ENCODE measurements at places on chromosomes 7 and 10.
A peak's percentile ranks its signal among the peaks of the same experiment; 100 is the strongest.

GRCh38 chr10:97178074-97178473, 7.7 kb downstream of the SLIT1 start:
- no peak for DNase-seq

GRCh38 chr10:71696628-71697326, 22.8 kb downstream of the C10orf105 start:
- DNase-seq: peak; percentile 42

- DNase-seq: no peak
These were observed 17.3 kb downstream of the SLC16A12 start for GRCh38 chr10:89518108-89518507.

GRCh38 chr10:84191106-84191505, 3.2 kb upstream of the CDHR1 start:
- no peak for DNase-seq

GRCh38 chr10:67520924-67521520, 175.0 kb downstream of the CTNNA3 start:
- DNase-seq: peak; percentile 70

DNA sequence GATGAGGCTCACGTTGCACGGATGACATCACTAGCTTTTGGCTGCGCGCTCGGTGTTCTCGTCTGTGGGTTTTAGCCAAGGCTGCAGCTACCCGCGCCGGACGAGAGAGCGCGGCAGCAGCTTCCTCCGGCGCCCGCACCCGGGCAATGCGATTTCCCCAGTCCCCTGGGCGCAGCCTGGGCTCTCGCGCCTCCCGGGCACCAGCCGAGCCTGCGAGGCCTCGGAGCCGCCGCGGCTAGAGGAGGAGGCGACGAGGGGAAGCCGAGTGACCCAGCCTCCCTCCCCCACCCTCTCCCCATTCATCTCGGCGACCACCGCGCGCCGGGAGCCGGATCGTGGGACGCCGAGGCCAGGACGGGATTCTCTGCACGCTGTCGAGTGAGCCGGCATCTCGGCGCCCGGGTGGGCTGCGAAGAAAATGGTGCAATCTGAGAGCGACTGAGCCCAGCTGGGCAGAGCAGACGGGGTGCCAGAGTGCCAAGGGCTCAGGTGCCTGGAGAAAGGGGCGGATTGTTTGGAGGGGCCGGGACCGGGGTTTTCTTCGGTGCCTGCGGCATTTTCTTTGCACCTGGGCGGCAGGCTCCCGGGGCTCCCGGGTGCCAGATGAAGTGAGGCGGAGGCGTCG, 1.2 kb upstream of the TMEM178B start:
- DNase-seq: peak; percentile 96

DNA sequence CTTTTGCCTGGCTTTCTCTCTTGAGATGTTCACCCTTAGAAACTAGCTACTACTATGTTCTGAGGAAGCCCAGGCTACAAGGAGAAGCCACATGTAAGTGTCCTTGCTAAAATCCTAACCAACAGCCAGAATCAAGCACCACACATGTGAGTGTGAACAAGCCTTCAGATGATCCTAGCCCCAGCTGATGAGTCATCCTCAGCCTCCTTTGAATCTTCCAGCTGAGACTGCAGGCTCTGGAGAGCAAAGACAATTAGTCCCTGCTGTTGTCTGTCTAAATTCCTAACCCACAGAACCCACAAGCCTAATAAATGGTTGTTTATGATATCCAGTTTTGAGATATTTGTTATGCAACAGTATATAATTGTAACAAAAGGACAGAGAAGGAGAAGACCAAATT, 92.8 kb upstream of the TAC1 start:
- no peak for DNase-seq

GRCh38 chr10:4939224-4940072, 23.8 kb upstream of the AKR1C1 start:
- no peak for DNase-seq

- peak; percentile 67 for DNase-seq
These were observed 590.9 kb upstream of the ANKRD30A start for GRCh38 chr10:36534471-36535002.

Data from MM.1S (cell line).